Activated T-cell treated with anti-CD3 and anti-CD28 coated beads for 4 hours (primary cell): ENCODE measurements at places on chromosomes 2 and 18.

- DNase-seq = no peak
Measured at GRCh38 chr18:47936952-47937351, 6.5 kb upstream of the SMAD2 start.

DNA sequence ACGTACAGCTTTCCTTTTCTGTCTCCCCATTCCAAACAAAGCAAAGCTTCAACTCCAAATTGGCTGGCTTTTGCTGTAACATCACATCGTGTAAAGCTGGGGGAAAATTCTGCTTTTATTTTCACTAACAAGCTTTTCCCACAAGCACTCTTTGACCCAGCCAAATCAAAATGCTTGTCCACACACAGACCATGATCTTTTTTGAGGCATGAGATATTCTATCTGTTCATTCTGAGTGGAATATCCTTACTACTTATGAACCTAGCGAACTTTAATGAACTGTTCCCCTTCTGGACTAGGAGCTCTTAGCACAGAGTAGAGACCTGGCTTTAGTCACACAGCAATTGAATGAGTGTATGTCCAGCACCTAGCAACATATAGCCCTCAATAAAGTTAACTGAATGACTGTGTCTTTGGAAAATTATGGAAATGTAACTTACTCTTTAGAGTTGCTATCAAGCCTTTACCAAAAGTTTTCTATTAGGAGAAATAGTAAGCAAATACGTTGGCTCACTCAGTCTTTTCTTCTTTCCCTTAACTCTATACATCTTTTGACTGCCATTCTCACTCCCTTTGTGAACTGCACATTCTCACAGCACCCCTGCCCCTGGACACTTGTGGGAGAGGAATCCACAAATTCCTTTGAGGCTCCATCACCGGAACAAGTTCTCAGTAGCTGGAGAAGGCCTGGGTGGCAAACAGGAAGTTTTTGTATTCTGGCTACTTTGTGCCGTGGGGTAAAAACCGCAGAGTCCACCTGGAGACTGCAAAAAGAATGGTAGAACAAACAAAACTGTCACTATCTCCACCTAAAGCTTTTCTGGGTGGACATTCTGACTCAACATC, 1.3 kb upstream of the UBE2E3 start:
- DNase-seq = no peak

GRCh38 chr2:42092084-42092996, 44.5 kb downstream of the PKDCC start:
- no peak for DNase-seq

DNA sequence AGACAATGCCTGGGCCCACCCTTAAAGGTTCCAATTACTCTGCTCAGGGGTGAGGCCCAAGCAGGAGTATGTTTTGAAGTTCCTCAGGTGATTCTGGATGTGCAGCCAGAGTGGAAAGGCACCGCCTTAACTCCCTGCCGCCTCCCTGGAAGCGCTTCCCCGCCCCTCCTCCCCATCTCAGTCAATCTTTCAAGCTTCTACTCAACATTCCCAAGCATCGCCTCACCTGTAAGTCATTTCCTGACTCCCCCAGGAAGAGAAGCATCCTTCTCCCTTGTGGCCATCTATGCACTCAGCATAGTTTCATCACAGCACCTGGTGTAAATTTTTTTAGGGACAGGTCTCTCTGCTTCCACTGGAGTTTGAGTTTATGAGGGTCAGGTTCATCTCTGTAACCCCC, 67.5 kb downstream of the MYL12B start:
- DNase-seq = no peak

DNA sequence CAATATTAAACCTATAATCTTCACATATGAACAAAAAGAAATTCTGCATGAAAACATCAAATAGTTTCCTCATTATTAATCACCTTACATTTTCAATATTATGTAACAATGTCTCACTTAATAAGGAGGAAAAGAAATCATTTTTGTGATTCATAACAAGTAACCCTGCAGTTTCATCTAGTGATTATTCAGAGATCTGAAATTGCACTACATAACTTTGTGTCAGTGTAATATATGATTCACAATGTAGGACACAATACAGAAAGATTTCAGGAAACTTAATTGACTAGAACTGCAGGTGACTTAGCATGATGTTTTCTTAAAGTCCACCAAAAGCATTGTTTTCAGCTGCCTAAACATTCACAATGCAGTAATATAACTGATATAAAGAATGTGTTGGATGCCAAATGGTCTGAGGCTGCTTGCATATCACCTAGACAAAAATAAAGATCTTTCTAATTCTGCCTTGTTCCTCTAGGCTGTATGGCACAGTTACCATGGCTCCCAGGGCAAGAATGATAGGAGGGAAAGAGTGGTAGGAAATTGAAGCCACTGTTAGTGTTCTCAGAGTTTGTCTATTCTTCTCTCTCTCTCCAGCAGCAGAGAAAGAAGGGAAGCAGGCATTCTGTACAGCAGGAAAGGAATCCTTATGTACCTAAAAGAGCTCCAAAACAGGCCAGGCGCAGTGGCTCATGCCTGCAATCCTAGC, 366.6 kb downstream of the FSIP2 start:
- no peak for DNase-seq

DNA sequence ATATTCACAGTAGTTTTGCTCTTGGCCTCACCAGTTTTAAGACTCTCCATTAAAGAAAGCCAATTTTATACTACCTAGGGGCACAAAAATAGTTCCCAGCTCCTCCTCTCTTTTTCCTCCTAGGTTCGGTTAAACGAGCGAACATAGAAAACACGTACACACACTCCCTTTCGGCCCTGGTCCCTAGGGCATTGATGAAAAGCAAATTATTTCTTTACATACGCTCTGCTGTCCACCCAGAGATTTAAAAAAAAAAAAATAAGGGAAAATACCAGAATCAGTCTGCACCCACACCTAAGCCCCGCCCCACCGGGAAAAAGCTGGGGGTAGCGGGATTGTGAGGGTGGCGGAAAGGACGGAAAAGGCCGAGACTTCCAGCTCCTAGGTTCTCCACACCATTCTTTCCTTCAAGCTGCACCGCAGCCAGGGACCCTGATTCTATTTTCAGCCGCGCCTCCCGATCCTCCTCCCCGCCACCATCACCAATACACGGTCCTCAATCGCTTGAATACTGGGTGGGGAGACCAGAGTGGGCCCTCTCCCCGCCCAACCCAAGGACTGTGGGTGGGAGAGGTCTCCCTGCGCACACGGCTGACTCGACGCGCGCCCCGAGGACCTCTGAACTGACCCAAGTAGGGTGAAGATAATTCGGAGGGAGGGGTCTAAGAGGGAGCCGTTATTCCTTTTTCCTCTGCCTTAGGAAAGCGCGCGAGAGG, 769 bp downstream of the ATF2 start:
- DNase-seq = peak; percentile 4

DNA sequence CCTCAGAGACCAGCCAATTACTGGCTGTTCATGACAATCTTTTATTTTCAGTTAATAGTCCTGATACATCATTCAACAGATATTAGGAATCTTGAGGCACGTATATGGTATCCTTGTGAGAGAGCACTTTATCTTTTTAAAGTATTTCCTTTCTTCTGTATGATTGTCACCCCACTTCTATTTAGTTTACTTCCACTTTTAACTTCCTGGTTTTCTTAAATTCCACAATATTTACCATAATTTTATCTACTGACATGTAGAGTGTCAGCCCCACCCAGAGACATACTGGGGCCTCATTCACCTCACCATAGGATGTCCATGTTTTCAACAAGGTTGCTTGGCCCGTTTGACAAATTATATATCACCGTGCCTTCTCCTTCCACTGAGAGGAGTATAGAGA, 182.9 kb upstream of the ID2 start:
- no peak for DNase-seq

DNA sequence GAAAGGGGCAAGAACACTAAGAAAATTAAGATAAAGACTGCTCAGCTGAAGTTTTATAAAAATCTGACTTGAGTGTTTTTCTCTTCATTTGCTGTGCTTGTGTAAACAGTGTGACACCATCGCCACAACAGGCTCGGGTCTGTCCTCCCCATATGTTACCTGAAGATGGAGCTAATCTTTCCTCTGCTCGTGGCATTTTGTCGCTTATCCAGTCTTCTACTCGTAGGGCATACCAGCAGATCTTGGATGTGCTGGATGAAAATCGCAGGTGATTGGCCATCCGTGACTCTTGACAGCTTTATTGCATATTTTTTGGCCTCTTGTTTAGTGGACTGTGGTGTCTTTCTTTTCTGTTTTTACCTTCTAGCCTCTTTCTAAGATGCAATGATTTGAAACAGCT, 22.1 kb downstream of the MFF start:
- DNase-seq = no peak

- DNase-seq = no peak
Measured at GRCh38 chr2:151733771-151734672, at the start of gene NEB. TSS of gene NEB (minus strand) at chr2:151734476. CDS start at chr2:151733156, 1,320 bp downstream.

- no peak for DNase-seq
Measured at GRCh38 chr18:1619507-1619906, 714.8 kb downstream of the ADCYAP1 start.

DNA sequence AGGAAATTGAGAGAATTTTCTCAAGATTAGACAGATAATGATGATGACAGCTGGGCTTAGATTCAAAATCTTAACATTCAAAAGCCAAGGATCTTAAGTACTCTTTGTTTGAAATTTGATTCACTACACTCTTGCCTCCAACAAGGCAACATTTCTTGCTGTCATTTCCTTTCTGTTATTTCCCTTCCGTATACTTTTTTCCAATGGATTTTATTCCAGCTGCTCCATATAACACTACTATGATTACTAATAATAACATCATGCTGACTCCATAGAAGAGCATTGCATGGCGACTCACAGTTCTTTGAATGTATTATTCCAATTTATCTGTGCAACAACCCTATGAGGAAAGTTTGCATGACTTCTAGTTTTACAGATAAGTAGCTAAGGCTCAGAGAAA, 33.9 kb upstream of the CCDC102B start:
- DNase-seq = no peak

- DNase-seq = no peak
Measured at GRCh38 chr18:10524507-10525370, 1.1 kb upstream of the NAPG start.

DNA sequence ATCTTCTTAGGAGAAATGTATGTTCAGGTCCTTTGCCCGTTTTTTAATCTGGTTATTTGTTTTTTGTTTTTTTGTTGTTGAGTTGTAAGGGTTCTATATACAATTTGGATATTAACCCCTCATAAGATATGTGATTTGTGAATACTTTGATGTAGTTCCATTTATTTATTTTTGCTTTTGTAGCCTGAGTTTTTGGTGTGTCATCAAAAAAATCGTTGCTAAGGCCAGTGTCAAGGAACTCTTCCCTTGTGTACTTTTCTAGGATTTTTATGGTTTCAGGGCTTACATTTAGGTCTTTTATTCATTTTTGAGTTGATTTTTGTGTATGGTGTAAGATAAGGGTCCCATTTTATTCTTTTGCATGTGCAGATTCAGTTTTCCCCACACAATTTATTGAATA, 372.6 kb downstream of the PLCL1 start:
- no peak for DNase-seq

DNA sequence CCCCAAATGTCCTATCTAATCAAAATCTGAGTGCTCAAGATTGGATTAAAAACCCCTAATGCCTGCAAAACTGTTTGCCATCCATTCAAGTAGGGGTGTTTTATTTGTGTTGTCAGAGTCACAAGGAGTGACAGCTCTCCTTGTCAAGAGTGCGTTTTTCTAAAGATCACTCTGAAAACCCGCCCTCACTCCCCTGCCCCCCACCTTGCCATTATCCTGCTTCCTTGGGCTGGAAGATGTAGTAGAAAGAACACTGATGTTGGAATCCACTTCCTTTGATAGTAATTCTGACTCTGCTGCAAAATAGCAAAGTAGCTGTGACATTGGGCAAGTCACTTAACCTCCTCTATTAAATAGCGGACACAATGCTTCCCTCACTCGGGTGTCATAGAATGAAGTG, 155.6 kb downstream of the TSN start:
- DNase-seq = no peak

- DNase-seq = no peak
Measured at GRCh38 chr2:238722883-238723282, 125.0 kb upstream of the TWIST2 start.

DNA sequence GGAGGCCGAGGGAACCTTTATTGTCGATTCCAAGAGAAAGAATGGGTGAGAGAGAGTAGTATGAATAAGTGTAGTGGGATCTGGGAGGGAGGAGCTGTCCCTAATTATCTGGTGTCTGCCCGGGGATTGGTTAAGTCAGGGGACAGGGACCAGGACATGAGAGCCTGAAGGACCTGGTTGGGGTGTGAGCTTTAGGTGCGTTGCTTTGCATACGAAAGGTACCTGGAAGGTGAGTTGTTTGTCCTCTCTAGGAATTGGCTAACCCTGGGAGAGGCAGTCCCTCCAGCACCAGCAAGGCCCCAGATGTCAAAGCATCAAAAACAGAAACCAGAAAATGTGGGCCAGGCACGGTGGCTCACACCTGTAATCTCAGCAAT, 48.1 kb upstream of the RPL31 start:
- DNase-seq = no peak

DNA sequence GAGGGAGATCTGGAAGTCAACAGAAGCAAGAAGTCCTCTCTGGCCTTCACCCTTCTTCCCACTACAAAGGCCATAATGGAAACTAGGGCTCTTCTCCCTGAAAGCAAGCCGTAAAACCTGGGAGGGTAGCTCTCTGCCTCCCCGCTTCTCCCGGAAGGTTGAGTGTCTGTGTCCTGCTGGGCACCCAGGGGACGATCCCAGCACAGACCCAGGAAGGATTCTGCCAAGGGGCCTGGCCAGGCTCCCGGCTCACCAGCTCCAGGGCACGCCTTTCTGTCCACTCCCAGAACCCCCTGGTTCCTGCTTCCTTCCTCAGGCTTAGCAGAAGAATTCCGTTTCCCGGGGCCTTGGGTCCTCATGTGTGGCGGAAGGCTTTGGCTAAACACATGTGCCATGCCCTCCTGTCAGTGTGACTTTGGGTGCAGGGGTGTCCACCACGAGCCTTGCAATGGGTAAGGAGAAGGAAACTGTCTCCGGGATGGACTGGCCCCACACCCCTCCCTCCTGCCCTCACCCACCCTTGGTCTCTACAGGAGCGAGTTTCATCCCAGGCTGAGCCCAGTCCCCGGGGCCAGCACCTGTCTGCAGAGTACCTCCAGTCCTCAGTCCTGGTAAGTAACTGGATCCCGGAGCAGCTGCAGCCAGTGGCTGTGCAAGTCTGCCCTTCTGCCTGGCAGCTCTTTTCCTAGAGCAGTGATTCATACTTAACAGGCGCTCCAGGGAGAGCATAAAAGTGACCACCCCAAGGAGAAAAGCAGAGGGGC, 135.8 kb downstream of the TPO start:
- DNase-seq = no peak

DNA sequence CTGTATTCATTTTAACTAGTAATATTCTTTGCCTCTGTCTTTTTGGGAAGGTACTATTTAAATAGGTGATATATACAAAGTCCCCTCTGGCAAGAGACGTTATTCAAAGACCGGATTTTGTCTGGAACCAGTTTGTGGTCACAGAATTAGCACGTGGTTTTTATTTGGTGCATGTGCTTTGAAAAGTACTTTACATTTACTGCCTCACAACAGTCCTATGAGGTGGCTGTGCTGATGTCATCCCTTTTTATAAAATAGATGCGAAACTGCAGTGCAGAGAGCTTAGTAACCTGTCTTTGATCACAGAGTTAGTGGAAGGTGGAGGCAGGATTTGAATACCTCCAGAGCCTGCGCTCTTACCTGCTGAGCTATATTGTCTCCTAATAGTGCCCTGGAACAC, 4.0 kb downstream of the LPIN1 start:
- peak; percentile 28 for DNase-seq
